ENCODE measurements at places on chromosomes 2 and 18. TPM values are rescaled to one million over a fixed set of nuclear protein-coding genes. Genes with fewer than 3 reads are reported as not detected.

GRCh38 chr2:77005522-77005921 is 516.7 kb downstream of the LRRTM4 start:
- no peak for DNase-seq

- DNase-seq = no peak
Observed at GRCh38 chr2:105278654-105279053, 37.1 kb downstream of the GPR45 start.

HRH4 gene
- total RNA-seq = not detected

GRCh38 chr2:198135481-198135934 is 331.1 kb downstream of the PLCL1 start:
- DNase-seq = no peak

STON1 gene
- total RNA-seq = 44.8 TPM

- DNase-seq = no peak
Observed at GRCh38 chr2:127624320-127624755, 21.6 kb upstream of the GPR17 start.

IL1RN gene
- 4.8 TPM for total RNA-seq

SERPINB11 gene
- not detected for total RNA-seq

- DNase-seq = no peak
Observed at GRCh38 chr2:122451040-122451439, 695.6 kb downstream of the TSN start.

ATP9B gene
- total RNA-seq = 28.8 TPM

FAM98A gene
- total RNA-seq = 22.9 TPM

DNA sequence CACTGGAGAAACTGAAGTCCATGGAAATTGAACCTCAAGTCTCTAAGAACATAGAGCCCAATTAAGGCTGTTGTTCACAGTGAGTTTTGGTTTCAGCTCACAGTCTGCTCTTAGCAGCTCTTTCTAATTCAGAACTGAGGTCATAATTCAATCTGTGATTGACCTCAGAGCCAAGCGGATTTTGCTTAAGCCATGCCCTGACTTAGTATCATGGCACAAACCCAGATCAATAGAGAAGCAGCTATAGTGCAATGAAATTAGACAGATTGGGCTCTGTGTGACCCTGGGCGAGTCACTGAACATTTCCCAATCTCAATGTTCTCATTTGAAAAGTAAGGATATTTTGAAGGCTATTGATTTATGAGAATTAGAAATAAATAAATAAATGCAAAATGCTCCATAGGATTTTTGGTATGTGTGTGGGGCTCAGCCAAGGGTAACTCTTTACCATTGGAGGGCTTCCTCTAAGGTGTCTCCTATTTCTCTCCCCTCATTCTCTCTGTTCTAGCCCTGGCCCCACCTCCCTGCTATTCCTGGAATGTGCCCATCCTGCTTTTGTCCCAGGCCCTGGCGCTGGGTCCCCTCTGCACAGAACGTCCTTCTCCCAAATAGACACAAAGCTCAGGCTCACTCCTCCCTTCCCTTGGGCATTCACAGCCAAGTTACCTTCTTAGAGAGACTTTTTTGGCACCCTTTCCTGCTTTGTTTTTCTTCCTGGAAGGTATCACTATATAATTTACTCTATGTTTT is 239.6 kb downstream of the LPIN1 start:
- no peak for DNase-seq

DNA sequence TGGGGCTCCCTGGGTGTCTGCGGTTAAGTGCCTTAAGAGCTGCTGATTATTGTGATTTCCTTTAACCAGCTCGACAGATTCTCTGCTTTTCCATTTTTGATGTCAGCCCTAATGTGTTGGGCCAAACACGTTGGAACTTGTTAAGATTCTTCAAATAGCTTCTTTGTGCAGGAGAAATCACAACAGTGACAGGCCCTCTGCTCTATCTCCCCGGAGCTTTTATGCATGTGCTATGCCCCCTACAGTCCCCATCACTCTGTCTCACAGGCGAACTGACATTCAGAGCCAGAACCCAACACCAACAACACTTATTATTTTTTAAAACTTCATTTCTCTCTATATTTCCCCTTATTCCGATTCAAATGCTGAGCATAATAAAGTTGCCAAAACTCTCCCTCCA is 371.7 kb upstream of the CELF4 start:
- no peak for DNase-seq

DNA sequence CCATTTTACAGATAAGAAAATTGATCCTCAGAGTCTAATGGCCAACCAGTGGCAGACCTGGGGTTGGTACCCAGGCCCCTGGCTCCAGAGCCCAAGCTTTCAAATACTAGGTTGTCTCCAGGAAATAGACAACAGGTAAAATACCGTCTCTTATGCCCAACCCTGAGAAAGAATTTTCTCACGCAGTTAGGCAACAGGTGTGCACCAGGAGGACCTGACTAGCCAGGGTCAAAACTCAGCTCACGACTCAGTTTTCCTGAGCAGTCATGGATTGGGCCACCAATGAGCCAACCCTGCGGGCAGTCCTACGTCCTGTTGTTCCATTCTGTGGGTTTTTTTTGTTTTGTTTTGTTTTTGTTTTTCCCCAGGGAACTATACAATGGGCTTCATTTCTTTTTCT is 13.5 kb downstream of the TRIB2 start:
- DNase-seq = no peak

GRCh38 chr2:135607561-135607960 is 76.3 kb downstream of the R3HDM1 start:
- DNase-seq = no peak

RNF181 gene
- total RNA-seq = 133 TPM

- DNase-seq = no peak
Observed at GRCh38 chr2:217064234-217065011, 204.6 kb upstream of the TNP1 start.

GRCh38 chr2:65116645-65117044 is 13.3 kb downstream of the RAB1A start:
- DNase-seq = no peak

DNA sequence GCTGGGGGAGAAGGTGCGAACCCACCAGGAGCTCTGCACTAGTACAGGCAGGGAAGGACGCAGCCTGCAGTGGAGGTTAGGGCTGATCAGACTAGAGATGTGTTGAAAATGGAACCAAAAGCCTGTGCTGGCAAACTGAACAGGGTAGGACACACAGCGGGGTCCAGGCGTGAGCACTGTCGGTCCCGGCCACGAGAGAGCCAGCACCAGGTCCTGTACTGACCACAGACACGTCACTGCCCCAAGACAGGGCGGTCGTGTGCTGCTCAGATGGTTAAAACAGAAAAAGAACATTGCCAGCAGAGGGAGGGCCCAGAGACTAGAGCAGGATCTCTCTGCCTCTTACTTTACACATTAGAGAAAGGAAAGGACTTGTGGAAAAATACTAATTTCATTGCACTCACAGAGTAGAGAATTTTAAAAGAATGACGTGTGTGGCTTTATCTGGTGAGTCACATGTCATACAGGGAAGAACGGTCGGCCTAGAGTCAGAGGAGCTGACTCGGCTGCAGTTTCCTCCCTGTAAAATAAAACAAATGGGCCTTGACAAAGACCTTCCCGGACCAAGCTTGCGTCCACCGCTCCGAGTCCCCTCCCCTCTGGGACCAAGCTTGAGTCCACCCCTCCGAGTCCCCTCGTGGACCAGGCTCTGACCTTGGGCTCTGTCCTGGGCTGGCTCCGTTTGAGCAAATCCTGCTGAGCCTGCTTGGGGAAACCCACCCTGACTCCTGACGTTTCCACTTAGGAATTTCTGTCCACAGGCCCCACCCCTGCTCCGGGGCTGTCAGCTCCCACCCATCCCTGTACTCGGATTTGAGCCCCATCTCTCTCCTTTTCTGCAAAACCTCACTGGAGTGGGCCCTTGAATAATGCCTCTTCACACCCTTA is 16.7 kb upstream of the ADI1 start:
- peak; percentile 39 for DNase-seq

DNA sequence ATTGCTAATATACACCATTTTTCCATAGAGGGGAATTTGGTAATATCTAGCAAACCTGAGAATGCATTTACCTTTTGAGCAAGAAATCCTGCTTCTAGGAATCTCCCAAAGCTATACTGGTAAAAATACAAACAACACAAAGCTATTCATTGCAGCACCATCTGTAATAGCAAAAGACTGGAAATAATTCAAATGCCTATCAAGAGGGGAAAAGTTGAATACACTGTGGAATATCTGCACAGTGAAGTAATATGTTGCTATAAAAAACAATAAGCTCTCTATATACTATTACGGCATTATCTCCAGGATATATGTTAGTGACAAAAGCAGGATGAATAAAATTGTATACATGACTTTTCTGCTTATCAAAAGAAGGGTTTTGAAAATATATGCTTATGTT is 112.3 kb upstream of the CHAC2 start:
- no peak for DNase-seq

- no peak for DNase-seq
Observed at GRCh38 chr2:144484201-144484948, 35.5 kb downstream of the ZEB2 start.

DNA sequence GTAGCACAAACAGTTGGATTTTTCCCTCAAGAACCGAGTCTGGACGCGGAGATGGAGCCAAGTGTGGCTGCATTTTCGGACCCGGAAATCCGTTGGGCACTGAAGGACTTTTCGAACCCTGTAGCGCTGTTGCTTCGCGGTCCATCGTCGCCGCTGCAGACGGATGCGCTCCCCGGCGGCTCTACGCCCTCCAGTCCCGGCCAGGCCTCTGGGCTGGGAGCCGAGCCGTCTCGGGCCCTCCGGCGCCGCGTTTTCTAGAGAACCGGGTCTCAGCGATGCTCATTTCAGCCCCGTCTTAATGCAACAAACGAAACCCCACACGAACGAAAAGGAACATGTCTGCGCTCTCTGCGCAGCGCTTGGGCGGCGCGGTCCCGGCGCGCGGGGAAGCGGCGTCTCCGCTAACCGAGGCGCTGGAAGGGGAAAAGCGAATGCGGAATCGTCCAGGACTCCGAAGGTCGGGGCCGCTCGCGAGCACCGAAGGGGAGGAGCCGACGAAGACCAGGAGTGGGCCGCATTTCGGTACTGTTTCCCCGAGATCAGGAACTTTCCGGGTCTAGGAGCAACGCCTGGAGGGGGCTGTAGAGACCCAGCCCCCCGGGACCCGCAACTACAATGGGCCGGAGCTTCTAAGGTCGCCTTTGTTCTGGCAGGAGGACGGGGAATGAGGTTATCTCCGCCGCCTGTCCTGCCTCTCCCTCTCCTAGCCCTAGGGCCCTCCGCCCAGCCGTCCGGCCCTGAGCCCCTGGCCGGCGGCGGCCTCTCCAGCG is 3.2 kb downstream of the EMX1 start:
- DNase-seq = no peak

FIGN gene
- total RNA-seq = 13.1 TPM

COL4A4 gene
- total RNA-seq = 0.56 TPM

TMEM178A gene
- 1.6 TPM for total RNA-seq

DNA sequence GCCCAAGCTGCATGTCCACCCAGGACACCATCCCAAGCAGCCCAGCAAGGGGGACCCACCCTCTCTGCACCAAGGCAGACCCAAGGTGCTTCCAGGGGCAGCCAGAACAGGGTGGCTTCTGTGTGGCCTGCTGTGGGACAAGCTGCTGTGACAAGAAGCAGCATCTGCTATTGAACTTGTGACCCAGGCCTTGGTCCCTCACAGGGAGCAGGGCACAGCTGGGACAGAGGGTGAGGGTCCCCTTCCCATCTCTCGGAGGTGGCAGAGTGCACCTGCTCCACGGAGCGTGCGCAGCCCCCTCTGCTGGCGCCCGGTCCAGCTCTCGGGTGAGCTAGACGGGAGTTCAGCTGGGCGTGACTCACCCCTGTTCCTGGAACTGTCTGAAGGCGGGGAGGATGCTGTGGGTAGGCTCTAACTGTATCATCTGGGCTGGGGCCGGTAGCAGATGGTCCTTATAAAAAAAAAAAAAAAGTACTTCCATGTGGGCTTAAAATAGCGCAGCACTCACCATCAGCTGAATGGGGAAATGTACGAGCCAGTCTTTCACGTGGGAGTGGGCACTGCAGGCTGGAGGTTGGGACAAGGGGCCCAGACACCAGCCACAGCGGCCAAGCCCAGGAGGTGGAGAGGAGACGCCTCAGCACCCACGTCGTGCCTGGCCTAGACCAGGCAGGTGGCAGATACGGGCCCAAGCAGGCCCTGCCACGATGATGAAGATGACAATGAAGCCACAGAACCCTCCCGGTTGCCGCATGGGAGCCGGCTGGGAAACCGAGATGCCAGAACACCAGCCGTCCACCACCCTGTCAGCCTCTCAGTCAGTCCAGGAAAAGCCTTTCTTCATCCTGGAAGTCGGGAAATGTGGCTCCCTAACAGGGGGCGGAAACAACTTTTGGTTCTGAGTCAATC is 136.8 kb upstream of the ID2 start:
- DNase-seq = peak; percentile 60

DNA sequence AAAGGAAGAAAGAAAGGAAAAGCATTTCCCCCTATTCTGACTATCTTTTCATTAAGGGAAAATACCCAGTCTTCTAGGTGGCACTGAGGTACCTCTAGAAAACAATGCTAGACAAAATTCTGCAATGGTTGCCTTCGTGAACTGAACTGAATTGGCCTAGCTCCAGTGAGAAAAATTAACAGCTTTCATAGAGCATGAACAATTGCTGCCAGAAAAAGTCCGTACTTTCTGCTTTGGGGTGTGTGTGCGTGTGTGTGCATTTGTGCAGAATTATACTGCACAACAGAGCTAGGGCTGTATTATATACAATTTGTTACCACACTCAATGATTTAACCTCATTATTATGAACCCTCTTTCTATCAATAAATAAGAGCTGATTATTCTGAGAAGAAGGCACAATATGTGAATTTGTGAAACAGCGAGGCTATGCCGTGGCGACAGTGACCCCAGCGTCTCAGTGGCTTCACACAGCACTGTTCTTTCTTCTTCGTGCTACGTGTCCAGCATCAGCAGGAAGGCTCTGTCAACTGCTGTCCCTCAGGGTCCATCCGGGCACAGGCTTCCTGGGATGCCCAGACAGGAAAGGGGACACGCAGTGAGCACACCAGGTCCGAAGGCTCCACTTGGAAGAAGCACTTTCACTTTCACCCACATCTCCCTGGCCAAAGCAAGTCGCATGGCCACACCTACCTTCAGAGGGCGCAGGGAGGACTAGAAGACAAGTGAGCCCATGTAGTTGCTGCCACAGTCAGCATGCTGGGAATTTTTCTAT is 47.5 kb downstream of the PTGR3 start:
- no peak for DNase-seq
